HuH-7.5 (cell line): ENCODE measurements at places on chromosomes 6 and 20.

GRCh38 chr6:20839630-20840029, 305.4 kb downstream of the CDKAL1 start:
- DNase-seq: no peak

DNA sequence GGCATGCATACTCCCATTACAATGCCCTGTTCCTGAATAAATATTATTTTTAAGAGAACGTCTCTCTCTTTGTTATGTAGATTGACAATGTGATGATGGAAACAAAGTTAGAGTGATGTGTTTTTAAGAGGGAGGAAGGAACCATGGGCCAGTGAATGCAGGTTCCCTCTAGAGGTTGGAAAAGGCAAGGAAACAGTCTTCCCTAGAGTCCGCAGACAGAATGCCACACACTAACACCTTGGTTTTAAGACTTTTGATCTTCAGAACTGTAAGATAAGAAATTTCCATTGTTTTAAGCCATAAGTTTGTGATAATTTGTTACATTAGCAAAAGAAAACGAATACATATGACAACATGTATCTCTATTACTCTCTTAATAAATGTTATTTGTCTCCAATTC, 4.7 kb upstream of the CENPW start:
- DNase-seq: no peak

GRCh38 chr6:81767163-81767891, 14.8 kb upstream of the TENT5A start:
- no peak for DNase-seq

GRCh38 chr20:4065391-4065844, 50.1 kb upstream of the RNF24 start:
- no peak for DNase-seq

DNA sequence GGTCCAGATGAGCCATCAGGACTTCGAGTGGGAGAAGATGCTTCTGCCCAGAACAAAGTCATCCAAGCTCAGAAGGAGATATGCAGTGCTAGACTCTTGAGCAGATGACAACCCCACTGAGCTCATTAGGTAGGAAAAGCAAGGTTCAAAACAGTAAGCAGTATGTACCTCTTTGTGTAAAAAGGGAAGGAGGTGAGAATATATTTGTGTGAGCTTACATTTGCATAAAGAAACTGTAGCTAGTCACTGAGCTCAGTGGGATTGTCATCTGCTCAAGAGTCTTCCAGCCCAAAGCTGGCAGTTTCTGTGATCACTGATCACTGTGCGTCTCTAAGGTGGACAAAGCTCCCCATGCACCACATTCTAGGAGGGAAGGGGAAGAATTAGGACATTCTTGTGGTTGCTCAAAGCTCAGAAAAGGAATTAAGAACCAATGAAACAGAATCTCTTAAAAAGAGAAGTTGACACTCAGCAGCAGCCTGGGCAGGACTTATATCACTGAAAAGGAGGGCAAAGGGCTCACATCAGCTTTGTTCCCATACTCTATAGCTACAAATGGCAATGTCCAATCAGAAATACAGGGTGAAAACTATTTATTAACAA, 90.0 kb upstream of the MAFB start:
- no peak for DNase-seq

GRCh38 chr20:23069108-23069507, 17.0 kb downstream of the CD93 start:
- no peak for DNase-seq

DNA sequence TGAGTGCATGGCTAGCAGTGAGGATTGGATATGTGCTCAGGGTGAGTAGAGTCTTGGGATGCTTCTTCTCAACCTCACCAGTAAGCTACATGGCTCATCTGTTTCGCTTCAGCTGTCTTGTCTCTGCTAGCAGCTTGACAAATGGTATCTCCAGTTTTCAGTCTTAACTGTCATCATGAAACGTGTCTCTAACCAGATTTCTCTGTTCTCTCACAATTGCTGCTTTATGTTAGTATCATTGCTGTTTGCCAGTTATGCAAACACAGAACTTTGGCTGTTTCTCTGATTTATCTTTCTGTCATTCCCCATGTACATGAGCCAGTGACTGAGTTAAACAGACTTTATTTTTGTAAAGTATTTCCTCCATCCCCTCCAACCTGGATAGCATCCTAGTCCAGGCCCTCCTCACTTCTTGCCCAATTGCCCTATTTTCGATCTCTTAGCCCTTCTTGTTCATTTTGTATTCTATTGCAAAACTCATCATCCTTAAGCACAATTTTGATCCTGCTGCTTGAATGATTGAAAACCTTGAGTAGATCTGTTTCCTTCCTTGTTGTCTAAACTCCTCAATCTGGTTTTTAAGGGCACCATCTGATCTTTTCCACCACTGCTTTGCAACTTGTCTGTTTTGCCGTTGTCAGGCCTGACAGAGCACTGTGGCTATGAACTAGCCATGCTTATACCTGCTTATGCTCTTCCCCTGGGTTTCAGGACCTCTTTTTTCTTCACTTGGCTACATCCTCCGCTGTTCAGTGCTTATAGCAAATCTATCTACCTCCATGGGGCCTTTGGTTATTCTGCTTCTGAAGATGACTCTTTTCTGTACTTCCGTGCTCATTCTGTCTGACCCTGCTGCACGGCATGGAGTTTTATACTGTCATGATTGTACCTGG, 37.7 kb upstream of the ADIG start:
- no peak for DNase-seq

DNA sequence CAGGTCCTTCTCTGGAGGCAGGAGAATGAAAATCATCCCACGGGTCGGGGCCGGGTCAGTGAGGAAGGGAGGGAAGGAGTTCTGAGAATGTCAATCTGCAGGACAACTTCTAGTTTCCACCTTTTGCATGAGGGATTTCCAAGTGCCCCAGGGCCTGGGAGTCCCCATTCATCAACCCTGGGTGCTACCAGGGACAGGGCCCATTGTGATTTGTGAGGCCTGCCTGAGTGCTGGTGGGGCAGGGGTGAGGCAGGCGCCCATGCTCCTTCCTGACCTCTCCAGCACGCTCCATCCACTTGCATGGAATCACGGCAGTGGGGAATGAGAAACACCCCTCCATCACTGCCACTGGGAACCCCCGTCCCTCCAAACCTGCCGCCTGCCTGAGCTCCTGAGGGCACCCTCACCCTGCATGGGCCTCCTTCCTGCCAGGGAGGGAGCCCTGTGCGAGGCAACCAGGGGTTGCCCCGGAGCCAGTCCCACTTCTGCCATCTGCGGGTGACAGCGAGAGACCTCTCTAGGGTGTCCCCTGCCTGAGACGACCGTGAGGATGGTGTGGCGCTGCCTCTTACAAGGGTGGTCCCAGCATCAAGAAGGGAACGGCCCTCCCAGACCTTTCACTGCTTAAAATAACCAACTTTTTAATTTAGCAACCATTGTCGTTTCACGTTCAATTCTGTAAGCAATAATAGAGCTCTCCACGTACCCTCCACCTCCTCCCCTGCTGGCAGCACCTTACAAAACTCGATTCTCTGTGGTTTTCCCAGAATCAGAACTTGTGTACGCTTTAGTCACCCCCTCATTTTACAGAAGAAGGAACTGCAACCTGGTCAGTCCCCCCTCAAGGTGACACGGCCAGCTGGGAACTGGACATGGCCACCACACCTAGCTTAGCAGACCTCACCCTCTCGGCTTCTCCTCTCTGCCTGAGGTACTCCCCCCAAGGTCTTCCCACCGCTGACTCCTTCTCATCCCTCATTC, 28.6 kb downstream of the PMEPA1 start:
- DNase-seq: no peak

GRCh38 chr6:20670750-20671149, 136.5 kb downstream of the CDKAL1 start:
- no peak for DNase-seq

DNA sequence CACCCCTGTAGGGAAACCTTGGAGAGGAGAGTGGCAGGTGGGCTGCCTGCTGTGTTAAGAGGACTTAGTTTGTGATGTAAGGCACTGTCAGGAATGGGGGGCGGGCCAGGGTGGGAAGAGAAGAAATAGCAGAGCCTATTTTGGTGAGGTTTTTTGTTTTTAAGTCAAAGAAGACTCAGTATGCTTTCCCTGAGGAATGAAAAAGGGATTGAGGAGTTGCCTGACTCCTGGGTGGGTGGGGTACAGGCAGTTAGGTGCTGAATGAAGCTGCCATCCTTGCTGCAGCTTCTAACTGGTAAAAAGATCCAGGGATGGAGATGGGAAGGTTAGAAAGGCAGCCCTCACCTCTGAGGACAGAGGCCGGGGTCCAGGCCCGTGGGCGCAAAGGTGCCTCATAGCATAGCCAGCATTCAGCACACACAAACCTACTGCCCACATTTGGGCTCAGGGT, 37.9 kb downstream of the PLCG1 start:
- DNase-seq: no peak

- no peak for DNase-seq
Measured at GRCh38 chr6:16723826-16724225, 37.4 kb downstream of the ATXN1 start.

DNA sequence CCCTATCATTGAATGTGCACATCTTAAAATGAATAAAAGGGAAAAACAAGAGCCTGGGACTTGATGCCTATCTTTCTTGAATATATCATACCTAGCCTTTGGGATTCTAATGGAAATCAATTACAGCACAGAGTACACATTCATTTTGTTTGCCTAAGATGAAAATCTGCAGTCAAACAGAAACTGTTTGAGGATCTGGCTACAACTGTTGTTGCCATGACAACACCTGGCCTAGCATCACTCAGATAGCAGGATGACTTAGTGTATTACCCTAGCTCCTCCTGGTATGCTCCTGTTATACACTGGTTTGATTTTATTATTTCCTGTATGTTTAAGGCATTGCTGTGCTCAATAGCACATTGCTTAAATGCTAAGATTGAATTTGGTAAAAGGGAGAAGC, 71.5 kb upstream of the LAMP5 start:
- peak; percentile 7 for DNase-seq

DNA sequence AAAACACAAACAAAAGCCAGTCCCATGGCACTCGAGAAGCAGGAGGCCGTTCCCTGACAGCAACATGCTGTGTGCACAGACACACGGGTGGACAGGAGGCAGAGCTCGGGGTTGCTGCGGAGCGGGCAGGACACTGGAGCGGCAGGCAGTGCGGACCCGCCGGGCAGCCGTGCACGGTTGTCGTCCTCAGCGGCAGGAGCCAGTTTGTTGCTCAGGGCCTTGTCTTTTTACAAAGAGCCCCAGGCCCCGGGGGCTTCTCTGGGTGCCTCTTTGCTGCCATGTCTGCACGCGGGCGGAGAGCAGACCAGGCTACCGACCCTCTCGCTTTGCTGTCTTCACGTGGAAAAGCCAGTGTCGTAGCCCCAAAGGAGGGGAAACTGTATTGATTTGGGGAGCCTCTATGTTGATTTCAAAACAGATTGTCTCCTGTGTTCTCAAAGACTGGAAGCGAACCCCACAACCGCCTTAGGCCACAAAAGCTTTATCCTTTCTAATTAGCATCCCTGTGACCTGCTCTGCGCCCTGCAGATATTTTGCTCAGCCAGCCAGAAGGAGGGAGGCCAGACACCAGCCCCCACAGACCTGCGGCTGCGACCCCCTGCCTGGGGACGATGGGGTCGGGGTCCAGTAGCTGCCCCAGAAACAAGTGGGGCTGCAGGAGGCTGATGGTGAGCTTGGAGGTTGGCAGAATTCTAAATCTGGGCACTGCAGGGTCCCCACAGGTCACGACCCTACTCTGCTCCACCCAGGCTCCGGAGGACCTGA, 50.2 kb downstream of the ERMARD start:
- DNase-seq: no peak

DNA sequence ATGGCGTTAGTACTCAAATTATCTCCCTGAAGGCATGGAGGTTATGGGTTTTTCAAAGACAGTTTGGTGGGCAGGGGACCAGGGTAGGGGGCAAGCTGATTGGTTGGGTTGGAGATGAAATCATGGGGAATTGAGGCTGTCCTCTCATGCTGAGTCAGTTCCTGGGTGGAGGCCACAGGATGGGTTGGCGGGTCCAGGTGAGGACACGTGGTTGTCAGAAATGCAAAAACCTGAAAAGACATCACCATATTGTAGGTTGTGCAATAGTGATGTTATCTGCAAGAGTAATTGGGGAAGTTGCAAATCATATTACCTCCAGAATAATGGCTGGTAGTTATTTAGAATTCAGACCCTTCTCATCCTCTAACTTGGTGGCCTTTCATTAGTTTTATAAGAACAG, 30.1 kb downstream of the GPX6 start:
- no peak for DNase-seq

GRCh38 chr20:51022803-51023616, at the start of gene KCNG1:
Gene KCNG1, minus strand, starts transcription at chr20:51023107. Its CDS starts 12,769 bp downstream, at chr20:51010338.
- DNase-seq: peak; percentile 64

- DNase-seq: no peak
Measured at GRCh38 chr20:49906101-49906604, 9.2 kb downstream of the SPATA2 start.

GRCh38 chr6:41747256-41748101, at the start of gene PGC:
Gene PGC, minus strand, starts transcription at chr6:41747397. Its CDS starts 63 bp downstream, at chr6:41747334.
- DNase-seq: no peak

- DNase-seq: no peak
Measured at GRCh38 chr6:44044154-44044539, 83.1 kb downstream of the MRPL14 start.

- no peak for DNase-seq
Measured at GRCh38 chr6:63649847-63650265, 14.3 kb downstream of the PHF3 start.

DNA sequence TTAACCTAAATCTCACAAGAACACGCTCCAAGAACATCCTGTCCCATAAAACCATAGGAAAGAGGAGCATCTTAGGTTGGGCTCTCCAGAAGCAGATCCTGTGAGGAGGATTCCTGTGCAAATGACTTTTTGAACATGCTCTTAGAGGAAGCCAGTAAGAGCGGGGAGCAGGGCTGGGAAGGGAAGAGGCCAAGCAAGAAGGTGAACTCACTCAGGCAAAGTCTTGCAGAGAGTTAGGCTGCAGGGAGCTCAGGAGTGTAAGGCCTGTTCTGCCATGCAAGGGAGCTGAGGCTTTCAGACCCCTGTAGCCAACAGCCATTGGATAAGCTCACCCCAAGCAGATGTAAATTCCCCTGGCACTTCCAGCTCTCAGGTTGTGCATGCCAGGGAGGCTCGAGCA, 63.6 kb upstream of the LY86 start:
- DNase-seq: no peak

GRCh38 chr6:39189915-39190544, 39.2 kb downstream of the KCNK5 start:
- peak; percentile 31 for DNase-seq

DNA sequence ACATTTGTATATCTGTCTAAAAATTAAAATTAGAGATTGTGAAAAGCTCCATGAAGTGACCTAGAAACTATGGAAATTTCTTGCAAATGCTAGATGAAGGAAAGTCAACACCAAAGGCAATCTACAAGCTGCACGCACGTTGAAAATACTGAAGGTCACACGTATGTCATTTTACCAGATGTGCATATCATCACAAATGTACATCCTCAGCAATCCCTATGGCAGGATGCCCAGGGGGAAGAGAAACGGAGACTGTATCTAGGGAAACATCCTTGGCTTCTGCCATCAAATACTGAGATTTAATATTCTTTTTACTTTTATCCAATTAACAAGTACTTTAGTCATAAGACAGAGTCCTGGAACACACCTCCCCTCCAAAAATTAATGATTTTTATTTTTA, 672.0 kb downstream of the RNF144B start:
- DNase-seq: no peak

GRCh38 chr6:105982761-105983540, 103.2 kb upstream of the PRDM1 start:
- DNase-seq: no peak

- DNase-seq: peak; percentile 80
Measured at GRCh38 chr20:17938871-17939619, 29.5 kb downstream of the SNX5 start.

- DNase-seq: peak; percentile 90
Measured at GRCh38 chr20:41173161-41173721, 35.9 kb downstream of the PLCG1 start.

GRCh38 chr6:82208913-82209312, 38.6 kb downstream of the IBTK start:
- no peak for DNase-seq

GRCh38 chr6:81575442-81575841, 177.0 kb downstream of the TENT5A start:
- DNase-seq: no peak
